ENCODE measurements at places on chromosomes 11 and 22. TPM values are rescaled to one million over a fixed set of nuclear protein-coding genes. Genes with fewer than 3 reads are reported as not detected.

- H3K27me3 ChIP-seq: no peaks in the 10 kb centered on the region
- H3K36me3 ChIP-seq: no peaks in the 10 kb centered on the region
- DNase-seq: no peak
- H3K4me3 ChIP-seq: no peak overlapping the region
These were observed 30.8 kb downstream of the APLP2 start for GRCh38 chr11:130100381-130101095.

The FAM180B gene
- not detected for total RNA-seq

GRCh38 chr11:6824136-6824823 is 21.2 kb upstream of the OR10A5 start:
- no peaks in the 10 kb centered on the region for H3K36me3 ChIP-seq
- H3K4me1 ChIP-seq: no peaks in the 10 kb centered on the region
- H3K4me3 ChIP-seq: no peak overlapping the region
- peaks cover 2% of the 10 kb centered on the region for H3K27me3 ChIP-seq

- H3K4me3 ChIP-seq: no peak overlapping the region
- DNase-seq: no peak
- peaks cover 1% of the 10 kb centered on the region for H3K4me1 ChIP-seq
- H3K36me3 ChIP-seq: no peaks in the 10 kb centered on the region
These were observed 6.2 kb downstream of the GLB1L3 start for GRCh38 chr11:134282121-134283045.

The BDNF gene
- total RNA-seq: 0.28 TPM

- no peaks in the 10 kb centered on the region for H3K36me3 ChIP-seq
- no peaks in the 10 kb centered on the region for H3K27me3 ChIP-seq
- no peak overlapping the region for H3K4me3 ChIP-seq
- H3K4me1 ChIP-seq: peaks cover 9% of the 10 kb centered on the region
- DNase-seq: peak; percentile 37
These were observed 39.7 kb upstream of the TH start for GRCh38 chr11:2211113-2211971.

DNA sequence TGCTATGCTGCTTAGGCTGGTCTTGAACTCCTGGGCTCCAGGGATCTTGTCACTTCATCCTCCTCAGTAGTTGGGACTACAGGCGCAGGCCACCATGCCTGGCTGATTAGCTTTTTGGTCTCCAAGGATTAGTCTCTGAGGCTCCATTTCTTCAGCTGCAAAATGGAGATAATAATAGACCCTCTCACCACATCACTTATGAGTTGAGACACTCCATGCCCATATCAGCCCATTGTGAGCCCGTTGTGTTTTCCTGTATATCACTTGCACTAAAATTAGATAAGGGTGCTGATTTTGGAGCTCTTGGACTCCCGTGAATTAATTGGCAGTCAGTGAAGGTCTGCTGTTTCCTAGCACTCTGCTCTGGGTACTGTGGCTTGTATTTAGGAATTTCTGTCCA is 36.0 kb downstream of the DEPDC5 start:
- no peak overlapping the region for H3K4me3 ChIP-seq
- peaks cover 15% of the 10 kb centered on the region for H3K36me3 ChIP-seq
- H3K4me1 ChIP-seq: no peaks in the 10 kb centered on the region
- no peaks in the 10 kb centered on the region for H3K27me3 ChIP-seq
- DNase-seq: no peak
- H3K27ac ChIP-seq: no peak overlapping the region

GRCh38 chr11:118929501-118930093 is 3.9 kb upstream of the BCL9L start:
- peak overlapping the region; percentile 97 for H3K27ac ChIP-seq
- peak overlapping the region; percentile 81 for H3K4me3 ChIP-seq
- no peak for DNase-seq
- no peaks in the 10 kb centered on the region for H3K36me3 ChIP-seq
- peaks cover 1% of the 10 kb centered on the region for H3K4me1 ChIP-seq

DNA sequence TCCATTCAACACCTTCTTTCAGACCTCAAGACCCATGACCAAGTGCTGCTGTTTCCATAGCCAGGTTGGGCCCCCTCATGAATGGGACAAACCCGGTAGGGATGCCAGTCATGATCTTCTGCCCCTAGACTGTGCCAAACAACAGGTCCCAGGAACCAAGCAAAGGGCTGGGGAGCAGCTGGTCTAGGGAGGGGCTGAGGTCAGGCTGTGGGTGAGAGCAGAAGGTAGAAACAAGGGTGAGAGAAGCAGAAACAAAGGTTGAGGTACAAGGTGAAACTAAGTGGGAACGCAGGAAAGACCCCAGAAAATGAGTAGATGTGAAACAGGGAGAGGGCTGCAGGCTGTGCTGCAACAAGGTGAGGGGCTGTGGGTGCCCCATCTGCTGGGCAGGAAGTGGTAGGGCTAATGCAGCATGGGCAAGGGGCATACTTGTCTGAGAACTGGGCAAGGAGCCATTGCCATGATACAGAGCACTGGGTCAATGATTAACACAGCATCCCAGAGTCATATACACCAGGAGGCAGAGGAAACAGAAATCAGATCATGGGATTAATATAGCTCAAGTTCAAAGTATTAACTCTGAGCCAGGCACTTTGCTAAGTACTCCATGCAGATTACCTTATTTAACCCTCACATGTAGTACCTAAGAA is 45.9 kb downstream of the SLC1A2 start:
- peaks cover 1% of the 10 kb centered on the region for H3K36me3 ChIP-seq
- no peak for DNase-seq
- H3K4me1 ChIP-seq: peaks cover 2% of the 10 kb centered on the region
- no peak overlapping the region for H3K27ac ChIP-seq
- no peak overlapping the region for H3K4me3 ChIP-seq

The ELFN2 gene
- total RNA-seq: 0.19 TPM

- H3K4me3 ChIP-seq: no peak overlapping the region
- no peaks in the 10 kb centered on the region for H3K4me1 ChIP-seq
- H3K36me3 ChIP-seq: no peaks in the 10 kb centered on the region
- H3K27ac ChIP-seq: no peak overlapping the region
These were observed 61.0 kb downstream of the RPS6KA4 start for GRCh38 chr11:64419818-64420485.

GRCh38 chr11:17381156-17381555 is 7.3 kb downstream of the KCNJ11 start:
- H3K27me3 ChIP-seq: no peaks in the 10 kb centered on the region
- no peaks in the 10 kb centered on the region for H3K36me3 ChIP-seq
- H3K4me1 ChIP-seq: no peaks in the 10 kb centered on the region
- H3K4me3 ChIP-seq: no peak overlapping the region
- H3K27ac ChIP-seq: no peak overlapping the region
- DNase-seq: no peak

The OR56A1 gene
- under 0.01 TPM for total RNA-seq

DNA sequence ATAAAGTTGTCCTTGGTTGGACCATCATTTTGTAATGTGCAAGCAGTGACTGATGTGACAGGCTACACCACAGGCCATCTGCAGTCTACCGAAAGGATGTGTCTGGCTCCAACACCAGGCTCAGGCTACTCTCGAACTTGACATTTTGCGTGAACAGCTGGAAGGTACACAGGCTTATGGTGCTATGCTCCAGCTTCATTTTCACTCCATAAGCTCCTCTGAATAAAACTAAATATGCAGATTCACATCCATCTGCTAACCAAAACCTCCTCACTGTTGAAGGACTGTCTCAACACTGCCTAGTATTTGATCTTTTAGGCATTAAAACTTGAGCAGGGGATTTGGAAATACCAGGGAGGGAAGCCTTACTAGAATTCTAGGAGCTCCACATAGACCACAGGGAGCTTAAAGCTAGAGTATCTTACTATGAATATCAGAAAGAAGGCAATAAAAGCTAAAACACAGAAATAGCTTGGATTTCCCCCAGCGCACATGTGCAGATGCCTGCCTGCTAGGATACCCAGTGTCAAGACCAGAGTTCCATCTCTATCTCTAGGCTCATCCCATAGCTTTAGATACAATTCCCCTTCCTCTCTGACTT is 383.9 kb upstream of the FAT3 start:
- no peaks in the 10 kb centered on the region for H3K27me3 ChIP-seq
- no peak for DNase-seq
- no peak overlapping the region for H3K4me3 ChIP-seq
- no peak overlapping the region for H3K27ac ChIP-seq

DNA sequence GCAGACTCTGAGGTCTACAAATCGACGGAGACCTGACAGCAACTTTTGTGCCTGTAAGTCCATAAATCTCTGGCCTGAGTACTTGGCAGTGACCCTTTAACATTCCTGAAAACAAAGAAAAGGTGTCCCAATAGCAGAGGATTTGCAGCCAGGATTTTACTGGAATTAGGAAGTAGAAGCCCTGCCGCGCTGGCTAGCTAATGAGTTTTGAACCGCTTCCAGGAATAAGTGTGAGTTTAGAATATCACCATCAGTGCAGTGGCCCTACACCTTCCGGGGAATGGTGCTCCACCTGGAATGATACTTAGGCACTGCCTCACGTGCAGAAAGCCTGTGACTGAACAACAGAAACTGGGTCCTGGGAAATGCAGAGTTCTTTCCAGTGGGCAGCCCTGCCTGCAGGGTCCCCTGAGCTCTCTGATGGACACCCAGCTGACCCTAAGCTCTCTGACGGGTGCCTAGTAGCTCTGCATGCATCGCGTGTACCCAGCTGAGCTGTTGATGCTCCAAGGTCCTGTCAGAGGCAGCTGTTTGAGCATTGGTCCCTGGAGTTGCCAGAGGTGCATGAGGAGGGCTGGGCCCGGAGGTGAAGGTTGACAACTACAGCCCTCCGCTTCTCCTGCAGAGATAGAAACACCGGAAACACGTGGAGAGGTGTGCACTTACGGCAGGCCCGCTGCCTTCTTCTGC is 380.9 kb downstream of the TBC1D22A start:
- H3K36me3 ChIP-seq: no peaks in the 10 kb centered on the region
- DNase-seq: no peak
- H3K27me3 ChIP-seq: no peaks in the 10 kb centered on the region
- no peaks in the 10 kb centered on the region for H3K4me1 ChIP-seq

DNA sequence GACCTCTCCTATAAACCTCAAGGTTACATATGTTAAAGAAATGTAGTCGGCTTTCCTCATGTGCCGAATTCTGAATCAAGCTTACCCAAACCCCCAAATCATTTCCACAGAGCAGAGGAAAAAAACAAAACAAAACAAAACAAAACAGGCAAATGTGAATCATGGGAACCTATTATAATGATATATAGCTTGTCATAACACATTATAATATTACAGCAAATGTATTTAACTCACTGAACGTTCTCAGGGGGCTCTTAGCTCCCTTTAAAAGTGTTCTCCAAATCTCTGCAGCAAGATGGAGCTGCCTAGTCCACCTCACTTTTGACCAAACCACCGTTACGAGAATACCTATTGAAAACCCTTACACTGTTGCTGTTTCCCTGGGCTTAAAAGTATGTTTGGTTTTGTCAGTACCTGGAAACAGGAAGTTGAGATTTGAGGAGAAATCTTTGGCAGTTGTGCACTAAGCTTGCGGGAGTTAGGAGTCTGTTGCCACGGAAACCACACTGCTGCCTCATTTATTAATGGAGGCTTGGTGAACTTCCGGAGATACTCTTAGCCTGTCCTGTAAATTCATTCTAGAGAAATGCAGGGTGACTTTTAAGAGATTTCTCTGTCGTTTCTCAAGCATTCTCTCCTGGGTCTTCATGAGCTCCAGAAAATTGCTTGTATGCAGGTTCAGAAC is 167.0 kb upstream of the RASSF10 start:
- no peak overlapping the region for H3K4me3 ChIP-seq
- DNase-seq: no peak
- no peaks in the 10 kb centered on the region for H3K36me3 ChIP-seq
- H3K27ac ChIP-seq: no peak overlapping the region

The LGR4 gene
- total RNA-seq: 95.3 TPM

DNA sequence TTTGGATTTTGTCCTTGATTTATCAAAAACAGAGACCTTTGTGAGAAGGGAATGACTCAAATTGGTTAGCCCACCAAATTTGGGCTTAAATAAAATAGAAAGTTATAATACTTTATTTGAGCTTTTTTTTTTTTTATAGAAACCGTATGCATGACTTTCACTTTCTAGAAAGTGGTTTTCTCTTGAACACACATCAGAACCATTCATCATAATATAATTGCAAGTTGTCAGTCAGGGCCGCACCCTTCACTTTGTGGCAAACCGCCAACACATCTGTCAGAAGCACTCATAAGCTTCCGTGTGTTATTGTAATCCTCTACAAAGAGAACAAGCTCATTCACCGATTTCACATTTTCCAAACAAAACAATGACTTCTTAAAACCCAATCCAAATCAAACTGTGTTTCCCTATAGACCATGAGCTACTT is 76.1 kb downstream of the SOX6 start:
- H3K27ac ChIP-seq: no peak overlapping the region
- peak; percentile 69 for DNase-seq
- H3K36me3 ChIP-seq: no peaks in the 10 kb centered on the region
- H3K4me1 ChIP-seq: no peaks in the 10 kb centered on the region
- H3K4me3 ChIP-seq: no peak overlapping the region
- no peaks in the 10 kb centered on the region for H3K27me3 ChIP-seq

- no peaks in the 10 kb centered on the region for H3K27me3 ChIP-seq
- no peak overlapping the region for H3K4me3 ChIP-seq
- H3K27ac ChIP-seq: no peak overlapping the region
These were observed 14.3 kb downstream of the CD44 start for GRCh38 chr11:35153280-35153679.

- no peaks in the 10 kb centered on the region for H3K27me3 ChIP-seq
- H3K36me3 ChIP-seq: no peaks in the 10 kb centered on the region
- H3K4me1 ChIP-seq: no peaks in the 10 kb centered on the region
- DNase-seq: peak; percentile 32
- no peak overlapping the region for H3K27ac ChIP-seq
These were observed 2.5 kb upstream of the IGLL5 start for GRCh38 chr22:22884888-22885840.

The OR51E2 gene
- total RNA-seq: not detected

The CSRP3 gene
- total RNA-seq: not detected

- H3K36me3 ChIP-seq: no peaks in the 10 kb centered on the region
- H3K27me3 ChIP-seq: no peaks in the 10 kb centered on the region
- H3K4me3 ChIP-seq: no peak overlapping the region
- DNase-seq: no peak
- no peaks in the 10 kb centered on the region for H3K4me1 ChIP-seq
These were observed 79.1 kb downstream of the CDKN1C start for GRCh38 chr11:2806351-2807024.

The FOSL1 gene
- total RNA-seq: not detected

DNA sequence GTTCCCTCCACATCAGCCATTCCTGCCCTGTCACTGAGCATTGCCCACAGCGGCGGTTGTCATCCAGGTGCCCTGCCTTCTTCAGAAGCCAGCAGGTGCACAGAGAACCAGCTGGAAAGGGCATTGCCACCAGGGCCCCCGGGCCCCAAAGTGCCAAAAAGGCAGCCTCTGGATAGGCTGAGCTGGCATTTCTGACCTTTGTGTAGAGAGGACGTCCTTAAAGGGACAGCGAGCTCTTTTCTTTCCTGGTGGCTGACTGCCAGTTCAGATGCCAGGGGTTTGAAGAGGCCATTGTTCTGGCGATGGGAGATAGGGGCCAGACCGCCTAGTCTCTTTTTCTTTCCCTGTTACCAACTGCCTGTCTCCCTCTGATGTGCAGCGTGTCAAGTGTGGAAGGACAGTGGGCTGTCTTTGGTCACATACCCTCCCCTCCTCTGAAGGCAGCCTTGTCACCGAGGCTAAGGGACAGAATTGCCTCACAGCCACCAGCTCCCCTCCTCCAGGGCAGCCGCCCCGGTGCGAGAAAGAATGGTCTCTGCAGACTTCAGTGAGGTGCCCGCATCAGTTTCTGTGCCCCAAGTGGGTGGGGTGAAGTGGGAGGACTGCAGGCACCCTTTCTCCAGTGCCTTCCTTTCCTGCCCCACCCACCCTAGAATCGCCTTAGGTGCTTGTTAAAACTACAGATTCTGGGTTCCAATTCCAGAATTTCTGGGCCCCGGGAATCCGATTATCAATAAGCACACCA is 109.6 kb downstream of the SCN3B start:
- H3K27me3 ChIP-seq: no peaks in the 10 kb centered on the region
- H3K4me1 ChIP-seq: no peaks in the 10 kb centered on the region
- H3K36me3 ChIP-seq: no peaks in the 10 kb centered on the region
- no peak overlapping the region for H3K27ac ChIP-seq
- no peak for DNase-seq

Data from liver (tissue), 10 donors.